ENCODE measurements at places on chromosomes 1 and 21.
A peak's percentile ranks its signal among the peaks of the same experiment; 100 is the strongest.

DNA sequence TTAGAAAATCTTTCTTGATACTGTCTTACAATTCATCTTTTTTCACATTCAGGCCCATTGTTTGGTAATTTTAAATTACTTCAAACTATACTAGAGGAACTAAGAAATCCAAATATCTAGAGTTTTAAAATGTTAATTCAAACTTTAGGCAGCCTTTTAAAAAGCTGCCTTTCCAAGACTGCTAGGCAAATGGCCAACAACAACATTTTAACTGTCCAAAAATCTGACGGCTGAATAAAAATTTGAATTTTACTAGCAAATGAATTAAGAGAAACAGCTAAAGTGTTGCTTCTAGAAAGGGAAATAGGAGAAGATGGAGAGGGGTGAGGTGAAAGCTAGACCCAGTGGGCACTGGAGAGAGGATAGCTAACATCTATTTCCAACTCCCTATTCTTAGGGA, 17.2 kb downstream of the DPYD start:
- DNase-seq, result no peak

DNA sequence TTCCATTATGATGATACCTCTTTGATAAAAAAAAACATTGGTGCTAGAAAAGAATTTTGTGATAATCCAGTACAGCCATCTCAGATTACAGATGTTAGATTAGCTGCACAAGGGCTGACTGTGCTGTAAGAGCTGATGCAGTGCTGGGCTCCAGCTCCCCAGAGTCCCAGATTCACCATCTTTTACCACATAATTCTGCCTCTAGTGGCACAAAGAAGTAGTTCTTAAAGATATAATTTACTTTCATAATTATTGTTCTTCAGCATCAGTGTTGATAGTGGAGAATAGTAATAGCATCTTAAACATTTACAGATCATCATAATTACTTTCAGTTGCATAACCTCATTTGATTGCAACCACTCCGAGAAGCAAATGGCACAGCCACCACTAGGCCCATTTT, 262.1 kb downstream of the BRINP2 start:
- DNase-seq, result no peak

DNA sequence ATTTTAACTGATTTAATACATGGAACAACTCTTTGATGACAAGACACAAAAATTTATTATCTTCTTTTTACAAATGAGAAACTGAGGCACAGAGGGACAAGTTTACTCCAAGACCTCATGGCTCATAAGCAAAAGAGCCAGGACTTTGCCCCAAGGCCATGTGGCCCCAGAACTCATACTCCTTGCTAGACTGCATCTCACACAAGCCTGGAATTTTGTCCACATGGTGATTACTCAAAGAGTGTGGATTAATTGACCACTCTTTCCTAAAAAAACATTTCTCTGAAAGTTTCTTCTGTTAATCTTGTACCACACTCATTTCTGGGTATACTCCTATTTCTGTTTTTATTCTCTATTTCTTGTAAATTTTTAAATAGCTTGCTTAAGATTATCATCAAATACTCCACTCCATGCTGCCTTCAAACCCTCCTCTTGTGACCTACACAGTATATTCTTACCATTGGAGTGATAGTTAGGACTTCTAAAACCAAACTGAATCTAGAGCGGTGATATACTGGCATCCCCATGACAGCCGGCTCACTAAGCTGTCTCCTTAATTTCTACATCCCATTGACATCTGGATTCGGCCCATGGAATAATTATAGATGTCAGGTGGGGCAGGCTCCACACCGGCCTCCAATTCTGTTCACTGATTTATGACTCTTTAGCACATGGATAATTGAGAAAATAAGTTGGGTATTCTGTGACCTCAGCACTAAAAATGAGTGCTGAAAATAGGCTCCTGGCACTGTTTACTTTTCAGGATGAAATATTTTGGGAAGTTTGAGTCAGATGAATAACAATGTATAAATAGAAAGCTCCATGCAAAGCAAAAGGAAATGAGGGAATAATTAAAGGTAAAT, 16.1 kb downstream of the RGS4 start:
- DNase-seq, result no peak

GRCh38 chr1:47659146-47659545, 221.3 kb downstream of the FOXD2 start:
- DNase-seq, result no peak

- DNase-seq, result no peak
Measured at GRCh38 chr1:67573311-67573872, 111.6 kb upstream of the GADD45A start.

- DNase-seq, result no peak
Measured at GRCh38 chr21:25506887-25507286, 100.4 kb downstream of the MRPL39 start.

DNA sequence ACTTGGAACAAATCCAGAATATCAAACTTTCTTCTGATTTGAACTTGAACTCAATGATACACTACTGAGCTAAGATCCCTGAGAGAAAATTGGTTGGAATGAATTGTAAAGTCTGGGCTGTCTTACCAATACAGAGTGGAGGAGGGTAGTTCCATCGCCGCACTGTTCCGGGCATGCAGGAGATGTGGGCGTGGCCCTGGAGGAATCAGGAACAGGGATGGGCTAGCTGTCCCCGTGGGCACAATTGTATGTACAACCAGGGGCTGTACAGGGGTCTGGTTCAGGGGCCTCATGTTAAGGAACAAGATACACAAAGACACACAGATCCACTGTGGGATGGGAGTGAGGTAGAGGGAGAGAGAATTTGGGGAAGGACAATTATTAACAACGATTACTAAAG, 144.3 kb downstream of the ZSCAN20 start:
- DNase-seq, result no peak

GRCh38 chr1:173856014-173856413, 11.8 kb downstream of the GAS5 start:
- no peak for DNase-seq

- DNase-seq, result no peak
Measured at GRCh38 chr1:234765181-234765580, 155.2 kb upstream of the IRF2BP2 start.

- no peak for DNase-seq
Measured at GRCh38 chr21:41360072-41360821, 1.6 kb upstream of the MX2 start.

DNA sequence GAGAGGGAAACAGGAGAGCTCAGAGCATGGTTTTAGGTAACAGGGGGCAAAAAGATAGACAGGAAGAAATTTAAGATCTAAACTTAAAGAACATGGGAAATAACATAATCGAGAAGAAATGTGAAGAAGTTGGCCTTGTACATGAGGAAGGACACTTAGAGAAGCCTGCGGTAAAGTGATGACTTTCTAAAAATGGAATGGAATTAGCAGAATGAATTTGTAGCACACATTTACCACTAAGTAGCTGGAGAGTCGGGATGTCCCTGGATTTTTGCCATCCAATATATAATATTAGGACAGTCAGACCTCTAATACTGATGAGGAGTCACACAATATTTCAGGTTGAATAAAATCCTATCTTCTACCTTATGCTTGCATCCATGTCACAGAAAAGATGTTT, 77.7 kb upstream of the C1orf87 start:
- no peak for DNase-seq

DNA sequence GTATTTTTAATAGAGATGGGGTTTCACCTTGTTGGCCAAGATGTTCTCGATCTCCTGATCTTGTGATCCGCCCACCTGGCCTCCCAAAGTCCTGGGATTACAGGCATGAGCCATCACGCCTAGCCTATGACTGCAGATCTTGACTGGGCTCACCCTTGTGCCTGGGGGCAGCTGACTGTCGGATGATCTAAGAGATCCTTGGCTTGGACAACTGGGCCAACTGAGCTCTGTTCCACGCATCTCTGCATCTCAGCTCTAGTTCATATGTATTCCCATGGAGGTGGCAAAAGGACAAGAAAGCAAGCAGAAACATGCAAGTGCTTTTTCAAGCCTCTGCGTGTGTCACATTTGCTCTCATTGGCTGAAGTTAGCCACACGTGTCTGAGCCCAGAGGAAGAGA, 75.8 kb upstream of the SELENON start:
- no peak for DNase-seq

DNA sequence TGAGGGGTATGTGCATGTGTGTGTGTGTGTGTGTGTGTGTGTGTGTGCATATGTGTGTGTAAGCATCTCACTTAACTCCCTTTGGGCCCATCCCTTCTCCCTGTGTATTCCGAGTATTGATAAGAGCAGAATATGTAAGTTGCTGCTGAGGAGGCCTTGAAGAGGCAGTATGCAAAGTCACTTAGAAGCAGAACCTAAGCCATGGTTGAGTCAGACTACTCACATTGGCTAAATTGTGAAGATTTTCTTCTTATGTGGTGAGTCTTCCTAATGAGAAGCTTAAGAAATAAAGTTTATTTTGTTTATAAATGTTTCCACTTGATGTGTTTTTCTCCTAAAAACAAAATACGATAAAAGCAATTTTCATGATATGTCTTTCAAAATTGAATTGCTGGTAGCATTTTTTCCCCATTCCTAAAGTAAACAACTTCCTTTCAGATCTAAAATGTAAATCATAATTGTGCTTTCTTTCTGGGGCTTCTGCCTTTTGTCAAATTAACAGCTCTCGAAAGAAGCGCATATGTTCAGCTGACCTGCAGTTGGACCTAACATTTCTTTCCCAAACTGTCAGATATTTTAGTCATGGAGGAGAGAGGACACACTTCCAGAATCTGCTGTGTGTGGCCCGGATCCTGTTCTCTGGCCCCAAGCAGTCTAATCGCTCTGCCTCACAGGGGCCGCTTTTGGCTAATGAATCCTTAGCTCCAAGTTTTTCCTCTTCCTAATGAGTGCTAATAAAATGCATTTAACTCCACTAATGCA, 284.0 kb downstream of the DUSP10 start:
- DNase-seq, result no peak

- DNase-seq, result no peak
Measured at GRCh38 chr21:45571641-45572040, 29.4 kb upstream of the SLC19A1 start.

DNA sequence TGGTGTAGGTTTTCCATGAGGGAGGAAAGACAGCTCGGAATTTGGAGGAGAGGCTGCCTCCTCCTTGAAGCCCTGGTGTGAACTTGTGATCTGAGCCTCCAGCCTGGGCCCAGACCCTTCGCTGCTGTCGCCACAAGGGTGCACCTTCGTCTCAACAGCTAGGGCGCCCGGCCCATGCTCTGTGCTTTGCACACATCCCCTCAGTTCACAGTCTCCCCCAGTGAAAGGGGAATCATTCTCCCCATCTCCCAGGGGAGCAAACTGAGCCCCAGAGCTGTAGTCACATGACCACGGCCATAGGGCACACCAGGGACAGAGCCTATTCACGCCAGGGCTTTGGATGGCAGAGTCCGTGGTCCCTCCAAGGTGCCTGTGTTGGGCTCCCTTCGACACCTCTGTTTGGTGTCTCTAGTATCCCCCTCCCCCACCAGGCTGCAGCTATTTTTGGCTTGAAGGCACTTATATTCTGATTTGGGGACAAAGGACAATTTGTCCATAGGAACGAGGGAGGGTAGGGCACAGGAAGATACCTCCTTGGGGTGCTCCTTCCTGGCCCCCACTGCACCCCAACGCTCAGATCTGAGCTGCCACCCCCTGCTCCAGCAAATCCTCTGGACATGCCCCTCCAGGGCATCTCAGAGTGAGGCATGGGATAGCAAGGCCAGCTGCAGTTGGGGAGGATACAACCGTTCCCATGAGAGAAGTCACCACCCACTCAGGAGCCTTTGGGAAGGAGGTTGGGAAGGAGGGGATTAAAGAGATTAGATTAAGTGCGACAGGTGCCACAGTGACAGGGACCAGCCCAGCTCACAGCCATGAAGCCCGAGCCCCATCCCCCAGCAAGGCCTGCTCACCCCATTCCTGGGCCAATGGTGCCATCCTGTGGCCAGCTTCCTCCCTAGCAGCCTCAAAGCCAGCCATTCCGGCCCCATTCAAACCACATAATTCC, 15.7 kb downstream of the MATN1 start:
- DNase-seq, result peak; percentile 87

- no peak for DNase-seq
Measured at GRCh38 chr1:212142883-212143530, 107.5 kb downstream of the DTL start.

GRCh38 chr1:114310695-114311271, 157.1 kb upstream of the SYT6 start:
- no peak for DNase-seq

DNA sequence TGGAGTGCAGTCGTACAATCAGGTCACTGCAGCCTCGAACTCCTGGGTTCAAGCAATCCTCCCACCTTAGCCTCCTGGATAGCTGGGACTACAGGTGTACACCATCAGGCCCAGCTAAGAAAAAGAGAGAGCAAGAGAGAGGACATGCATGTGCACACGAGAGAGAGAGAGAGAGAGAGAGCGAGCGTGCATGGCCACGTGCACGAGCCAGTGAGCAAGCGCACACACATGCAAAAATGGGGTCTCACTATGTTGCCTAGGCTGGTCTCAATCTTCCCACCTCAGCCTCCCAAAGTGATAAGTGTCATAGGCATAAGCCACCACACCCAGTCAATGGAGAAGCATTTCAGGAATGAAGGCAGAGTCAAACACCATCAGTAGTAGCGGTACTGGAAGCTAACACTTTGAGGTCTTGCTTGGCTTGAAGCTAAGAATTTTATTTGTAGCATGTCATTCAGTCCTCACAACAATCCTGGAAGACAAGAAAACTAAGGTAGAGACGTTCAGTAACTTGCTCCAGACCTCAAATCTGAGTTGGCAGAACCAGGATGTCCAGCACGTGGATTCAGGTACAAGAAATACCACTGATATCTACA, 14.5 kb downstream of the GNB1 start:
- DNase-seq, result no peak

GRCh38 chr1:230132758-230133157, 65.7 kb downstream of the GALNT2 start:
- no peak for DNase-seq

DNA sequence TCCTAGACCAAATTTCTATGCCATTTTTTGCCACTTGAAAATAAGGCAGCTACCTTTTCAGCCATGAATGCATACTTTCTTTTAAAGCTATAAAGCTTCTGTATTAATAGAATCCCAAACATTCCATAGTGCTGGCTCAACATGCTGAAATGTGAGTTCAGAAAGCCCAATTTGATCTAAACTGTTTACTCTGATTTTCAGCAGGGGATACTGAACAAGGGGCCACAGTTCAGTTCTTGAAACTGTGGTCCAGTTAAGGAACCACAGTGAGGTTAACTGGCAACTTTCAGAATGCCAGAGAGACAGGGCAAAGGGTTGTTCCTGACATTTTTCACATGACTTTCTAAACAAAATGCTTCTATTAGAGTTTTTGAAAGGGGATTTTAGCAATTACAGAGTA, 85.7 kb upstream of the COL11A1 start:
- no peak for DNase-seq

GRCh38 chr1:155134880-155135414, 705 bp upstream of the SLC50A1 start:
- peak; percentile 77 for DNase-seq

DNA sequence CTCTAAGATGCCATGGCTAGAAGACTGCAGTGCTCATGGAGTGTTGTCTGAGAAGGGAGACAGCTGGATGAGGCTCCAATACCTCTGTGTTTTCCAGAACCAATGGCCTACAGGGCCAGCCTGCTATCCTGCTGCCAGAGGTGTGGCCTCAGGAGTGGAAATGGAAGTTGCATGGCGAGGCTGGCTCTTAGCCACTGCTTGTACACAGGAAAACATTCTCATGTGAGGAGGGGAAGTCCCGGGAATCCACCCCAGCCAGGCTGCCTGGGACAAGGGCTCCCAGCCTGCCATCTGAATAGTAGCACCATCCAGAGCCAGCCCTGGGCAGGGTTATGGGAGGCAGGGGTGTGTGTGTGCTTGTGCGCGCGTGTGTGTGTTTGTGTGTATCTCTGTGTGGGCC, 56.5 kb downstream of the SDC3 start:
- DNase-seq, result no peak

- no peak for DNase-seq
Measured at GRCh38 chr1:161197560-161198193, 1.2 kb downstream of the ADAMTS4 start.

All from frontal cortex (tissue), 4 donors.